NCI-H345 (cell line): ENCODE measurements at places on chromosomes 11 and 22.

GRCh38 chr11:86719781-86720463, 47.5 kb upstream of the ME3 start:
- DNase-seq, result no peak

DNA sequence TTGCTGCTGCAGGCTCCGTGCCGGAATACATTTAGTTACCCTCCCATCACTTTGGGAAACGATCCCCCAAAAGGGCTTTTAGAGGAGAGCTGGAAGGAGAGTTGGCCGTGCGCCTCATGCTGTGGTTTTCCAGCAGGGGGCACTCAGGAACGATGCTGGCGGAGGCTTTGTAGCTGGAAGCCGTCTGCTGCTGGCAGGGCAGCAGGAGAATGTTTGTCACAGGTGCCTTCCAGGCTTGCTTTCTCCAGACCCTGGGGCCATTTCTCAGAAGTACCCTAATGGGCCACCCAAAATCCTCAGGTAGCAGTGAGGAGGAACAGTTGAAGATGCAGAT, 30.0 kb upstream of the CABP7 start:
- peak; percentile 57 for DNase-seq

- no peak for DNase-seq
Observed at GRCh38 chr11:61746442-61747191, 5.8 kb upstream of the MYRF start.

DNA sequence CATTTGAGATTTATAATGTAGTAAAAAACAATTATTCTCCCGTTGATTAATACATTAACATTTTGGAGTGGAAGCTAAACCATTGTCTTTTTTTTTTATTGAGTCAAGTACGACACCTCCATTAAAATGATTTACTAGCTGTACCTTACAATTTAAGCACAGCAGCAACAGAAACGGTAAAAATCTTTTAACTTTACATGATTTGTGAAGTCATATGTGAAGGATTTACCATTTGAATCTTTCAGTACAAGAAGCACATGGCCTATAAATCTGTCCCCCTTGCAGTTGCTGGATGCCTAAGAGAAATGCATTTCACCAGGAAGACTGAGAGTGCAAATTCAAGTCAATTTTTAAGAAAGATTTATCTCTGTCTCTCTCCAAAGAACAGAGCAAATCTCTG, 324.6 kb downstream of the CADM1 start:
- DNase-seq, result no peak

GRCh38 chr22:44120314-44120704, 60.4 kb upstream of the PARVG start:
- no peak for DNase-seq
